ENCODE measurements at places on chromosomes 13 and 19.

- no peak for DNase-seq
These were observed 11.2 kb upstream of the CLDN10 start for GRCh38 chr13:95541308-95541707.

GRCh38 chr13:75217949-75218348, 264.0 kb downstream of the TBC1D4 start:
- DNase-seq: no peak

DNA sequence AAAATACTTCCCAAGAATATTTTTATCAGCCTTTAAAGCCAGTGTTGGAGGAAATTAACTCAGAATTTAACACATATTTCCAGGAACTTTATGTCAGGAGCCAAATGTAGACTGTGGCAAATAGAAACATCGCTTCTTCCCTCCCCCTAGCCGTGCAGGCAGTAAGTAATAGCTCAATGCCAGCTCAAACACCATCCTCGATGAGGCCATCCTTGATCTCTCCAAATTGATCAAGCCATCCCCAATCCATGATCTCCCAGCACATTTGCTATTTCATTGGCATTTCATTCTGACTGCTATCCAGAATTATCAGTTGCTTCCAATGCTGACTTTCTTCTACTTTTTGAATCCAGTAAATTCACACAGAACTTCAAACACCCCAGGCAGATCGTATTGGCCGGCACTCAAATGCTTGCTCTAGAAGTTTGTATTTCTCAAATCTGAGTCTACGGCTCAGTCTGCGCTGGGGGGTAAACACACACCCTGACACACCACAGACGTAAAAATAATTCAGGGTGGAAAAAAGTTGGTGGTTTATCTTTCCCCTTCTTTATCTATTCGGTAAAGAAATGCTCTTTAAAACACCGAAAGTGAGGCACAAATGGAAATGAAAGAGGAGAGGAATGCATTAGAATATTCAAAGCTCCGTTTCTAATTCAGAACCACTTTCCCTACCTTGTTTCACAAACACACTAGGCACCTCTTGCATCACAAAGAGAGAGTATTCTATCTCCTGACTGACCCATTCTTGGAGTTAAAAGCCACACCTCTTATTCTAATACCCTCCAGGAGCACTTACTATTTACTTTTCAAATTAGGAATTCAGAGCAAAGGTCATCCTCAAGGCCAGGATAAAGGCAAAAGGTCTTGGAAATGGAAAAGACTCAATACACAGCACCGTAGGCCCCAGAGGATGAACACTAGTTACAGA, 991 bp downstream of the OBI1 start:
- peak; percentile 16 for DNase-seq

DNA sequence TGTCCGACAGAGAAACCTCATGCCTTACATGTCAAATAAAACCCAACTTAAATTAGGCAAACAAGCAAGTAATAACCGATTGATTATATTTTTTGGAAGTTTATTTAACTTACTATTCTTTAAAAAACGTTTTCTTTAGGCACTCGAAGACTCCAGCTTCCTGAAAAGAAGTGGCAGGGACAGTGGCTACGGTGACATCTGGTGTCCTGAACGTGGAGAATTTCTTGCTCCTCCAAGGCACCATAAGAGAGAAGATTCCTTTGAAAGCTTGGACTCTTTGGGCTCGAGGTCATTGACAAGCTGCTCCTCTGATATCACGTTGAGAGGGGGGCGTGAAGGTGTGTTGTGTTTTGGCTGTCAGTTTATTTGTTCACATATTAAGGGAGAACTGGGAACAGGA, 164.4 kb downstream of the LMO7 start:
- DNase-seq: no peak

- DNase-seq: no peak
These were observed 4.7 kb downstream of the PTBP1 start for GRCh38 chr19:801861-802497.

GRCh38 chr19:7920519-7921301, 572 bp downstream of the SNAPC2 start:
- DNase-seq: peak; percentile 96

Data from kidney capillary endothelial cell (primary cell).